ENCODE measurements at places on chromosomes 5 and 9.
A peak's percentile ranks its signal among the peaks of the same experiment; 100 is the strongest.

DNA sequence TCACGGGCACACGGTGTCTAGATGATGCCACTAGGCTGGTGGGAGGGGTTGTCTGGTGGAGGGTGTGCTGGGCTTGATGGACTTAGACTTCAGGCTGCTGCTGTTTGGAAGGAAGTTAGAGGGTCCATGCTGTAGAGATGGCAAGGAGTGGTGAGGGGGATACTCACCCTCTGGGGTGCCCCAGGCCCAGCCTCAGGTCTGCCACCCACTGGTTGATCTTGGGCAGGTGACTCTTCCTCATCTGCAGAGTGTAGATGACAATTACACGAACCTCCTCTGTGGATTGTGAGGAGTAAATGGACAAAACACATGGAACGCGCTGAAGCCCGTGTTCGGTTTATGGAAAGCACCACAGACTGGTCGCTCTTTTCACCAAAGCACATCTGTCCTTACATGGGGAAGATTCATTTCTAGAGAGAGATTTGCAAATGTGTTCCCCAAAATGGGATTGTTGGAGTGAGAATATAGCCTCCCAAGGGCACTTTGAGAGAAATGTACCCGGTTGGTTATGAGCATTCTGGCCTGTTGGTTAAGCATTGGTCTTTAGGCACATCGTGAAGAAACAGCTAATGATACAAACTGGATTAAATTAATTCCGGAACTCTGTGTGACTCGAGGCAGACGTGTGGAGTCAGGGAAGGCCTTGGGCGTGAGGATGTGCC is 58.2 kb downstream of the ZNF618 start:
- no peak for DNase-seq

- no peak for DNase-seq
Observed at GRCh38 chr5:40634154-40634553, 45.6 kb upstream of the PTGER4 start.

DNA sequence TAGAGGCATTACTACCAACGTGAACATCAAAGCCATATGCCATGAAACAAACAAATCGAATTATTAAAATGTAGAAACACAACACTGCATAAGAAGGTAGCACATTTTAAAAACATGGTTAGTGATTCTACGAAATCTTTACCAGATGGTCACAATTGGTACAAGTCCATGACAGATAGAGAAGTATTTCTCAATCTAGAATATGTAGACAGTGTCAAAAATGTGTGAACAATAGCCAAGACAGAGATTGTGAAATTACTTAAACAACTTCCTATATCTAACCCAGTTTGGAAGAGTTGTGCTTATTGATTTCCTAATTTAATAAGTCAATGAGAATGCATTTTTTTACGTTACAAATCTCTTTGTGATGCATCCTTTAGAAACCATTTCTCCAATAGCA is 1121.6 kb downstream of the MAT2B start:
- no peak for DNase-seq

- DNase-seq: no peak
Observed at GRCh38 chr9:136629001-136629878, 33.5 kb upstream of the EGFL7 start.

GRCh38 chr9:127802576-127803443 is at the start of gene FPGS:
Gene FPGS (plus strand): TSS chr9:127802882. CDS start chr9:127802925, 43 bp downstream.
- peak; percentile 59 for DNase-seq

GRCh38 chr5:108079753-108080152 is 302.1 kb downstream of the FBXL17 start:
- no peak for DNase-seq

DNA sequence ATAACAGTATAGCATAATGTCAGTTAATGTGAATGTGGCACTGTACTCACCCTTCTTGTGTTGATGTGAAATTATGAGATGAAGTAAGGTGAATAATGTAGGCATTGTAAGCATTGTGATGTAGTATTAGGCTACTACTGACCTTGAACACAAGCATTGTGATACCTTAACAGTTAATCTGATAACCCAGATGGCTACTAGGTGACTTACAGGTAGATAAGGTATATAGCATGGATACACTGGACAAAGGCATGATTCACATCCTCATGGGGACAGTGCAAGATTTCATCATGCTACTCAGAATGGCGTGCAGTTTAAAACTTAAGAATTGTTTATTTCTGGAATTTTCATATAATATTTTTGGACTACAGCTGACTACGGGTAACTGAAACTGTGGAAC is 134.8 kb downstream of the ZCCHC7 start:
- no peak for DNase-seq

Measured in omental fat pad (tissue), 4 donors.